Mesenchymal stem cell (in vitro differentiated cells and primary cell): ENCODE measurements at places on chromosomes 5 and 9.

GRCh38 chr9:132600326-132600984, 18.0 kb downstream of the BARHL1 start:
- no peak for DNase-seq
- no peaks in the 10 kb centered on the region for H3K27me3 ChIP-seq
- H3K27ac ChIP-seq, result no peak overlapping the region
- peaks cover 3% of the 10 kb centered on the region for H3K4me1 ChIP-seq

DNA sequence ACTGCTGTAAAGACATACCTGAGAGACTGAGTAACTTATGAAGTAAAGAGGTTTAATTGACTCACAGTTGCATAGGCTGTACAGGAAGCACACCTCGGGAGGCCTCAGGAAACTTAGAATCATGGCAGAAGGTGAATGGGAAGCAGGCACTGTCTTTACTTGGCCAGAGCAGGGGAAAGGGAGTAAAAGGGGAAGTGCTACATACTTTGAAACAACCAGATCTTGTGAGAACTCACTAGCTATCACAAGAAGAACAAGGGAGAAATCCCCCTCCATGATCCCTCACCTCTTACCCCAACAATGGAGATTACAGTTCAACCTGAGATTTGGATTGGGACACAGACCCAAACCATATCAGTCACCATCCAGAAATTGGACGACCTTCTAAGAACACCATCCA, 1285.8 kb upstream of the CDH9 start:
- DNase-seq, result no peak
- H3K36me3 ChIP-seq, result no peaks in the 10 kb centered on the region
- no peaks in the 10 kb centered on the region for H3K27me3 ChIP-seq
- H3K4me1 ChIP-seq, result no peaks in the 10 kb centered on the region
- H3K27ac ChIP-seq, result no peak overlapping the region

DNA sequence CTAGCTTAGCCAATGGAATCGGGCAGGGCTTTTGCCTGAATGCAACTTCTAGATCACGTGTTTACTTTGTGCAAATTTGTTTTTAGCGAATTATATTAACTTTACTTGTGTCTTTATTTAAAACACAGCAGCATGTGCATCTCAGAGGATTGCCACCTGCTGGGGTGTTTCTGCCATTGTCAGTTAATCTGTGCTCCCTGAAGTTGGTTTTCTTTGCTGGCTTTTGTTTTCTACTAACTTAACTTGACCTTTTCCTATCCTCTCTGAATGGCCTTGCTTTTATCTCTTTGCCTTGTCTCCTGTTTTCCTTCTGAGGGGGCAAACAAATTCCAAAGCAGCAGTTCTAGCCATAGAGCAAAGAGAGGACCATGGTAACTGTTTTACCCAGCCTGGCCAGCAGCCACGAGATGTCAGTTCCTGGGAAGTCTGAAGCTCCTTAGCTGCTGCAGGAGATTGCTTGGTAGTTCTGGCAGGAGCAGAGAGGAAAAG, 67.6 kb downstream of the ARHGEF28 start:
- peaks cover 12% of the 10 kb centered on the region for H3K4me1 ChIP-seq
- H3K27ac ChIP-seq, result peak overlapping the region; percentile 81
- H3K4me3 ChIP-seq, result no peak overlapping the region
- H3K36me3 ChIP-seq, result peaks cover 2% of the 10 kb centered on the region
- DNase-seq, result peak; percentile 42
- peaks cover 6% of the 10 kb centered on the region for H3K27me3 ChIP-seq

DNA sequence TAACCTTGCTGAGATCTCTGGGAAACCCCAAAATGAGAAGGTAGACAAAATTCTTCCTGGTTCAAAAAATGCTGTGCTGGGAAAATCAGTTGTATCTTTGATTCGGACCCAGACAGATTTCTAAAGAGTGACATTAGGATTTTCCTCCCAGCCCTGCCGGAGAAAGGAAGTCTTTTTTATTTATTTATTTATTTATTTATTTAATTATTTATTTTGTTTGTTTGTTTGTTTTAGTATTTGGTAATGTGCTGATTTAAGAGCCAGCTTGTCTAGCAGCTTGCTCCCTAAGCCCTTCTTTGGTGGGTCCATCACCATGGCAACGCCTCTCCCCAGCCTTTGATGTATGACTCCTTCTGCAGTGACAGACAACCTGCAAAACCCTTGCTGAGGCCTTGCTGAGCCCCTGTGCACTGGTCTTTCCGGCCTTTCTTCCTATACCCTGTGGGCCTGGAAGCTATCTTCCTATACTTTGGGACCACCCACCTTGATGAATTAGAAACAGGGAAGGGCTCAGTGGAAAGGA, 60.6 kb upstream of the AFAP1L1 start:
- peaks cover 54% of the 10 kb centered on the region for H3K36me3 ChIP-seq
- peak; percentile 62 for DNase-seq

GRCh38 chr5:8491254-8491653, 622.3 kb downstream of the MTRR start:
- no peaks in the 10 kb centered on the region for H3K27me3 ChIP-seq
- no peak for DNase-seq
- no peaks in the 10 kb centered on the region for H3K4me1 ChIP-seq

DNA sequence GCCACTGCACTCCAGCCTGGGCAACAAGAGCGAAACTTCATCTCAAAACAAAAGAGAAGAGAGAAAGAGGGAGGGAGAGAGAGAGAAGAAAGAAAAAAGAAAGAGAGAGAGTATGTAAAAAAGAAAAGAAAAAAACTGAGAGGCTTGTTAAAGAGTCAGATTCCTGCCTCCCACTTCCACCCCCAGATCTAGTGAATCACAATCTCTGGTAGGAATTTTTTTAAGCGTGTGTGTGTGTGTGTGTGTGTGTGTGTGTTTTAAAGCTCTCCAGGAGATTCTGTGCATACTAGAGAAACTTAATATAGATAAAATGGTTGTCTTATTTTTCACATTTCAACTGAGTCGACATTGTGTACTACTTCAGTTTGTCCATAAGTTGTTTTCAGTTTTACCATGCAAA, 32.0 kb downstream of the SAR1B start:
- DNase-seq, result peak; percentile 37
- no peaks in the 10 kb centered on the region for H3K4me1 ChIP-seq
- no peak overlapping the region for H3K27ac ChIP-seq
- H3K27me3 ChIP-seq, result no peaks in the 10 kb centered on the region
- peaks cover 2% of the 10 kb centered on the region for H3K36me3 ChIP-seq

GRCh38 chr5:133845271-133845670, 123.2 kb downstream of the C5orf15 start:
- no peaks in the 10 kb centered on the region for H3K36me3 ChIP-seq
- peaks cover 68% of the 10 kb centered on the region for H3K27me3 ChIP-seq
- H3K27ac ChIP-seq, result no peak overlapping the region
- no peak for DNase-seq

GRCh38 chr5:77924081-77924480, 147.9 kb upstream of the TBCA start:
- no peaks in the 10 kb centered on the region for H3K4me1 ChIP-seq
- no peak overlapping the region for H3K4me3 ChIP-seq
- no peak overlapping the region for H3K27ac ChIP-seq
- H3K36me3 ChIP-seq, result no peaks in the 10 kb centered on the region
- DNase-seq, result no peak
- peaks cover 29% of the 10 kb centered on the region for H3K27me3 ChIP-seq

DNA sequence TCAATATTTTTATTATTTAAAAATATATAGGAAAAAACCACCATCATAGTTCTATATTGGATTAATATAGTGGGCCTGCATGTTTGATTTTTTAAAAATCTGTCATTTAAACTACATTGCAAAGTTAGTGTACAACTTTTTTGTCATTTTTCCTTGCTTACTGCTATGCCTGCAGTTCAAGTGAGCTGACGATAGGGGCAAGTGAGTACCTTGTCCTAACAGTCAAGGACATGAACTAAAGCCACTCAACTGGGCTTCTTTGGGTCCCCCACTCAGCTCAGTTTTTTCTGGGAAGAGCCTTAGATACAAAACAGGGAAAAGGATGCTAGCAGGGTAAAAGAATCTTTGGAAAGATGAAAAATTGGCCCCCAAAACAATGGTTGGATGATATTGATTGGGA, 269.9 kb downstream of the MAN2A1 start:
- no peak for DNase-seq
- no peaks in the 10 kb centered on the region for H3K36me3 ChIP-seq
- no peaks in the 10 kb centered on the region for H3K27me3 ChIP-seq
- no peak overlapping the region for H3K27ac ChIP-seq

- H3K27me3 ChIP-seq, result no peaks in the 10 kb centered on the region
- H3K4me1 ChIP-seq, result peaks cover 17% of the 10 kb centered on the region
- DNase-seq, result peak; percentile 99
- no peak overlapping the region for H3K4me3 ChIP-seq
- H3K36me3 ChIP-seq, result peaks cover 48% of the 10 kb centered on the region
Observed at GRCh38 chr5:141521244-141521781, 32.4 kb downstream of the PCDHGC5 start.

DNA sequence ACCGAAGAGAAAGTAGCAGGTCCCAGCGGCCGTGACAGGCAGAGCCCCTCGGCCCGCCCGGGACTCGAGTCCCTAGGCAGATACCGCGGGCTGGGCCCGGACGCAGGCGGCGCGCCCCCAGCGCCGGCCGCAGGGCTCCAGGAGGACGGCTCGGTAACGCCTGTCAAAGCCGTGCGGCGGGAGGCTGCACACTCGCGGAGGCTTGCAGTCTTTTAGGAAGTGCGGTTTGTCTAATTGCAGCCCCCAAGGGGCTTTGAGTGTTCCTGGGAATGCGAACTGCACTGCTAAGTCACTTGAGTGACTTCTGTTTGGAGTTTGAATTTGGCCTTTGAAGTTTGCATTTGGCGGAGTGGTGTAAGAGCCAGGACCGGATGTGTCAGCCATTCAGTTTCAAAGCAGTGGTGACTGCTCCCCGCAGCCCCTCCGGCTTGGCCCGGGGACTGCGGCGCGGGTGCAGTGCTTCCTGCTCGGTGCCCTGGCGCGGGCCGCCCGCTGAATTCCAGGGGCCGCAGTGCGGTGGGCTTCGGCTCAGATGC, 1.3 kb downstream of the MAP3K1 start:
- DNase-seq, result peak; percentile 79
- no peaks in the 10 kb centered on the region for H3K36me3 ChIP-seq
- peak overlapping the region; percentile 84 for H3K4me3 ChIP-seq
- H3K27ac ChIP-seq, result peak overlapping the region; percentile 45
- H3K27me3 ChIP-seq, result no peaks in the 10 kb centered on the region
- peaks cover 4% of the 10 kb centered on the region for H3K4me1 ChIP-seq

DNA sequence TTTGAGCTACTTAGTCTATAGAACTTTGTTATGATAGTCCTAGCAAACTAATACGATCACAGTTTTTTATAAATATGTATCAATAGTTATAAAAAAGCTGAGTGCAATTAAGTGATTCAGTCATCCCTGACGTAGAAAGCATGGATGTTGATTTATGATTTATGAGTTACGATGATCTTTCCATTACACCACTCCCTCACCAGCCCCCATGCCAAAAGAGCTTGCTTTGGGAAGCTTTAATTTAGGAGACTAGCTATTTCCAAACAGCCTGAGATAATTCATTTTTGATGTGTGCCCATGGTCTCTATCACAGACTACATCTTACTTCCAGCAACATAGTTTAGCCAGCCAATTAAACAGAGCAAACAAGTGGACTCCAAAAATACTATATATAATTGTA, 256.8 kb downstream of the GABRG2 start:
- H3K4me3 ChIP-seq, result no peak overlapping the region
- H3K4me1 ChIP-seq, result no peaks in the 10 kb centered on the region
- H3K27me3 ChIP-seq, result no peaks in the 10 kb centered on the region
- no peaks in the 10 kb centered on the region for H3K36me3 ChIP-seq
- H3K27ac ChIP-seq, result no peak overlapping the region

DNA sequence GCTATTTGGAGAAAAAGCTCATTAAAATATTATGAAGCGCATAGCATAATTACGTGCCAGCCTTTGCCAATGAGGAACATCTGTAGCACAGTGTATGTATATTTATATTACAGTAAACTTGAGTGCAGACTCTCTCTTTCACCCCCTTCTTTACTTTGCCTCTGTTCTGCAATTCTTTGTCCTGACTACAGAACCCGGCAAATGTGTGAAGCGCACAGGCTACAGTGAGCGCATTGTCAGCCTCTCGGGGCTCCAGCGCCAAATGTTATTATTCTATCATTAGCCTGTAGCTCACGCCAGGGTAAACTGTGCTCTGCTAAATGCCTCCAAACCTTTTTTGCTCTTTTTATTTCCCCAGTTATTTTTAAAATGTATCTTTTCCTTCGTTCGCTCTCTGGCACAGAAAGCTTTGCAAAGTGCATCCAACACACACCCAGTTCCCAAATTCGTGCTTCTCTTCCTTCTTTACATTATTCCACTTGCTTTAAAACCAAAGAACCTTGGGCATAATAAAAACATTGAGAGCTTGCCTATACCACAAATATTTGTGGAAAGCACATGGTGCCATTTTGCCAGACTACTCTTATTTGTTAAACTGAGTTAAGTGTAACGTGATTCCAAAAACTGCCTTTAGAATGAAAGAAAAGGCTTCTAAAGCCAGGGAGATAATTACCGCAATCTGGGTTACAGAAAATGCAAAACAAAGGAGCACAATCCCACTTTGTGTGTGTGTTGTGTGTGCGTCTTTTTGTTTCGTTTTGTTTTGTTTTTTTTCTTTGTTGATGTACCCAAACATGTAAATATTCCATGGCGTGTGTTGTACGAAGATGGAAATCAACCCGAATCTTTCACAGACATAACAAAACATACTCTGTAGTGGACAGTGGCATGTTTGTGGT, 164.1 kb upstream of the MPDZ start:
- no peaks in the 10 kb centered on the region for H3K4me1 ChIP-seq
- no peaks in the 10 kb centered on the region for H3K36me3 ChIP-seq
- DNase-seq, result no peak
- no peaks in the 10 kb centered on the region for H3K27me3 ChIP-seq
- no peak overlapping the region for H3K27ac ChIP-seq
- H3K4me3 ChIP-seq, result no peak overlapping the region

- DNase-seq, result no peak
- no peak overlapping the region for H3K27ac ChIP-seq
- H3K4me3 ChIP-seq, result no peak overlapping the region
Observed at GRCh38 chr9:136757328-136757727, 715 bp downstream of the LCN8 start.

- no peak overlapping the region for H3K27ac ChIP-seq
- DNase-seq, result no peak
- H3K27me3 ChIP-seq, result no peaks in the 10 kb centered on the region
- no peaks in the 10 kb centered on the region for H3K4me1 ChIP-seq
Observed at GRCh38 chr5:112388074-112388473, 31.0 kb downstream of the EPB41L4A start.

- peaks cover 22% of the 10 kb centered on the region for H3K36me3 ChIP-seq
- no peak overlapping the region for H3K27ac ChIP-seq
- no peaks in the 10 kb centered on the region for H3K27me3 ChIP-seq
Observed at GRCh38 chr5:109192555-109193281, 217.1 kb downstream of the PJA2 start.

DNA sequence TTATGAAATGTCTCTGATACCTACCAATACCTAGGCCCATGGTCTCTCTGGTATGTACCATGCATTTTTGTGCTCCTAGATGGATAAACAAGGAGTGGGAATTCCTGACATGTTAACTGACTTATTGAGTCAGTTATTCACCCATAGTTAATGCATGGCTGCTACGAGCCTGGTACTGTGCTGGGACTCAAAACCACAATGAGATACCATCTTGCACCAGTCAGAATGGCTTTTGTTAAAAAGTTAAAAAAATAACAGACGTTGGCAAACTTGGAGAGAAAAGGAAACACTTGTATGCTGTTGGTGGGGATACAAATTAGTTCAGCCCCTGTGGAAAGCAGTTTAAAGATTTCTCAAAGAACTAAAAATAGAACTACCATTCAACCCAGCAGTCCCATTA, 293.8 kb downstream of the OSTF1 start:
- H3K27ac ChIP-seq, result no peak overlapping the region
- H3K36me3 ChIP-seq, result no peaks in the 10 kb centered on the region
- H3K4me1 ChIP-seq, result peaks cover 2% of the 10 kb centered on the region
- no peak for DNase-seq
- no peak overlapping the region for H3K4me3 ChIP-seq
